ENCODE measurements at places on chromosomes 16 and 17. TPM values are rescaled to one million over a fixed set of nuclear protein-coding genes. Genes with fewer than 3 reads are reported as not detected.
A peak's percentile ranks its signal among the peaks of the same experiment; 100 is the strongest.

The SLX4 gene
- 15.9 TPM for total RNA-seq

The KRT9 gene
- total RNA-seq = not detected

The SCARF1 gene
- total RNA-seq = 1.1 TPM

The CACNG1 gene
- not detected for total RNA-seq

The NECAB2 gene
- 2.7 TPM for total RNA-seq

The CFAP97D1 gene
- 0.21 TPM for total RNA-seq

The NPIPB6 gene
- 4.5 TPM for total RNA-seq

The WDR81 gene
- total RNA-seq = 6.7 TPM

The KRT27 gene
- total RNA-seq = not detected

The ATP1B2 gene
- 16.6 TPM for total RNA-seq

The OTOA gene
- not detected for total RNA-seq

The SLC6A2 gene
- total RNA-seq = not detected

The SYCE1L gene
- total RNA-seq = 4.7 TPM

- peak; percentile 81 for DNase-seq
These were observed 15.4 kb downstream of the PLLP start for GRCh38 chr16:57268804-57269800.

DNA sequence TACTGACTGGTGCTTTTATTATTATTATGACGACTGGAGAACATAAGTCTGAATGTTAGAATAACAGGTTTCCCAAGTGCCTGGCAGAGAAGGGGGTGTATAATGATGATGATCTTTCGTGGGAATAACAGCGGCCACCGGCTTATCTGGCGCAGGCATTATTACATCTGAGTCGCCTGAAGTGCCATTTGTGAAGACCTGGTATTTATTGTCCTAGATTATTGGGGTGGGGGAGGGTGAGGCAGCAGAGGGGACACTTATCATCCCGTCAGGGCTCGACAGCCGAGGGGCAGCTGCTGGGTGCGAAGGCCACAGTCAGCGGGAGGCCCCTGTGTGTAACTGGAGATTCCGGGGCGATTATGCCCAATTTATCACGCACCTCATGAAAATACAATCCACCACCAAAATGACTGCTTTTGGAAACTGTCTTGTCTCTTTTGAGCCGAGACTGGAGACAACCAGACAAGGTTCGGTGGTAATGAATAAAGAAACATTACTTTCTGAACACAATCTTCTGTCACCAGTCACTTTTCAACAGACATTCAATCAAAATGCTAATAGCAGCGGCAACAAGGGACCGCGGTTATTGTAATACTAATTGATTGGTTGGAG is 199.3 kb downstream of the CCDC182 start:
- no peak for DNase-seq

- peak; percentile 98 for DNase-seq
These were observed 15.3 kb upstream of the MNT start for GRCh38 chr17:2416010-2416734.

DNA sequence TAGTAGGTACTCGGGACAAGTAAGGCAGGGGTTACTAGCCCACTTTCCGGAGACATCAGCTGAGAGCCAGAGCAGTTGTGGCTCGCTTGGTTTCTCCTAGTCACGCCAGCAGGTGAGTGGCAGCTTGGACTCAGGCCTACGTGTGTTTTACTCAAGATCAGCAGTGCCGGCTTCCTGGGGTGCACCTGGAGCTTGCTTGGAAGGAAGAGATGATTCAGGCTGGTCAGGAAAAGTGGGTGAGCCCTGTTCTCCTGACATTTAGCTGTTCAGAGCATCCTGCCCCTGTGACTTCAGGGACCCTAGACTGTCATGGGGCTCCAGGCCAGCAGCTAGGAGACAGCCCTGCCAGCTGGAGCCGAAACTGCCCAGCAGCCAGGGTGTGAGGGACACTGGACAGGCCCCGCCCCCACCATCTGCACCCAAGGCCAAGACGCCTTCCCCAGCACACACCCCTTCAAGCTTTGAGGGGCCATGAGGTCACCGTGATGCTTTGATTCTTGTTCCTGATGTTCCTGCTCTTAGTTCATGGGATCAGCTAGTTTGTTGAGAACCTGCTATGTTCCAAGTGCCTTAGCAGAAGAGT is 238.0 kb upstream of the CIBAR2 start:
- no peak for DNase-seq

GRCh38 chr17:50919321-50920040 is 53.3 kb upstream of the TOB1 start:
- peak; percentile 94 for DNase-seq

- DNase-seq = peak; percentile 41
These were observed 46.0 kb downstream of the NDEL1 start for GRCh38 chr17:8481703-8482102.

DNA sequence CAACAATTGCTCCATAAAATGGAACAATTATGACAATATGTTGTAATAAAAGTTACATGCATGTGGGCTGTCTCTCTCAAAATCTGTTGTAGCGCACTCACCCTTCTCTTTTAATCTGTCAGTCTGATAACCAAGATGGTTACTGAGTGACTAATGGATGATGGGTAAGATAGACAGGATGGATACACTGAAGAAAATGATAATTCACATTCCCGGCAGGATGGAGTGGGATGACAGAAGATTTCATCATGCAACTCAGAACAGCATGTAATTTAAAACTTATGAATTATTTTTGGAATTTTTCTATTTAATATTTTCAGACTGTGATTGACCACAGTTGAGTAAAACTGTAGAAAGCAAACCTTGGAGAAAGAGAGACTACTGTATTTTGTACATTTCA is 30.5 kb downstream of the CDH13 start:
- DNase-seq = no peak

- DNase-seq = peak; percentile 63
These were observed 31.4 kb downstream of the CACNA1H start for GRCh38 chr16:1184156-1184868.

GRCh38 chr16:28104404-28104803 is 40.9 kb upstream of the GSG1L start:
- DNase-seq = no peak

- DNase-seq = no peak
These were observed 31.0 kb downstream of the LDHD start for GRCh38 chr16:75085556-75085955.

- DNase-seq = no peak
These were observed 10.7 kb downstream of the CTF1 start for GRCh38 chr16:30907064-30907463.

GRCh38 chr17:79800325-79801155 is 3.7 kb upstream of the CBX8 start:
- peak; percentile 92 for DNase-seq

GRCh38 chr16:70659953-70660671 is 13.8 kb downstream of the IL34 start:
- DNase-seq = no peak

GRCh38 chr16:89958068-89958467 is 9.5 kb downstream of the DEF8 start:
- DNase-seq = peak; percentile 94

DNA sequence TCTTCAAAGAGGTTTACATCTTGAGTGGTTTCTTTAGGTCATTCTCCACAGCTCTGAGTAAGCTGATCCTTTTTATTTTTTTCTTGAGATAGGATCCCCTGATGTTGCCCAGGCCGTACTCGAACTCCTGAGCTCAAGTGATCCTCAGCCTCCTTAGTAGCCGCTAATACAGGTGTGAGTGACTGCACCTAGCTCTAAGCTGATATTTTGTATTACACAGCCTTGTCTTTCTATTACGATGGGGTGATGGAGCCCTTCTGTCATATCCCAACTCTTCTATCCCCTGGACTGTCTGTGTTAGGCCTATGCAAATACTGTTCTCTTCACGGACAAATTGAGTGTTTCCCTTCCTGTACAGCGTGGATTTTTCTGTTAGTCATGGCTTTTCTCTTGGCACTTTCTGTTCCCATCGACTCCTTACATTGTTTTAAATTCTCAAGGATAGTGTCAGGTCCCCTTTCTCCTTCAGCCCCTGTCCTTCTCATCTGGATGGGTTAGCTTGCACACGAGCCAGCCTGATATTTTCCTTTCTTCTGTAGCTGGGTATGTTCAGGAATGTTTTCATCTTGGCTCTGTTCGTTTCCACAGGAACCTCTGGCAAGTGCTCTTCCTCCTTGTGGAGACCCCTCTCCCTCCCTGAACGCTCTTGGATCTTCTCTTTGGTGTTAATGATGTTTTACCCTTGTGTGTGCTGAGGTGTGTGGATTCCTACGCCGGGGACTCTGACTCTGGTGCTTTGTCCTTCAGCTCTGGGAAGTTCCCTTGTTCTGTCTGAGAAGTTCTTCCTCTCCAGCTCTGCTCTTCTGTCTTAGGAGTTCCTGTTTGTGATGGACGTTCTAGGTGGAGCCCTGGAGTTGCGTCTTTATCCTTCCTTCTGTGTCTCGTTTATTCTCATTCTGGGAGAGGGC is 2.3 kb downstream of the BANP start:
- DNase-seq = peak; percentile 31

- DNase-seq = no peak
These were observed 126.3 kb downstream of the ZFHX3 start for GRCh38 chr16:72921620-72922019.

DNA sequence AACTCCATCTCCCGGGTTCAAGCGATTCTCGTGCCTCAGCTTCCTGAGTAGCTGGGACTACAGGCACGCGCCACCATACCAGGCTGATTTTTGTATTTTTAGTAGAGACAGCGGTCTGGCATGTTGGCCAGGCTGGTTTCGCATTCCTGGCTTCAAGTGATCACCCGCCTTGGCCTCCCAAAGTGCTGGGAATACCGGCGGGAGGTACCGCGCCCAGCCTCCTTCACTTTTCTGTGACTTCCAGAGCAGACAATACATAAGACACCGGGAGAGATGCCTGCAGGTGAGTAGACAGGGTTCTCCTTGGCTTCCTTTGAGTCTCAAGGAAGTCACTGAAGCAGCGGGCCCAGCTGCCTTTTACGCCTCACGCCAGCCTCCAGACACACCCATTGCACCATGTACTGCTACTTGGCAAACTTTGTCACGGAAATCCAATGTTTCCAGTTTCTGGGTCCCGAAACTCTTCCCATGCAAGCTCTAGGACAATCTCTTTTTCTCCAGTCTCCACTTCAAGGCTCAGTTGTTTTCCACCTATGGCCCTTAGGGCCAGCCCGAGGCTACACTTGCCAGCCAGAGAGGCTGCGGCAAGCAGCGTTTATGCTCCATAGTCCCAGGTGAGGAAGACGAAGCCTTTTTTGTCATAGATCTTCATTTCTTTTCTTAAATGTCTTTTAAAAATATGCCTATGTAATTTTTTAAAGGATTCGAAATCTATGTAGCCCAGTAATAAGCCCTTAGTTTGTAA is 886 bp upstream of the OR1F1 start:
- peak; percentile 53 for DNase-seq

DNA sequence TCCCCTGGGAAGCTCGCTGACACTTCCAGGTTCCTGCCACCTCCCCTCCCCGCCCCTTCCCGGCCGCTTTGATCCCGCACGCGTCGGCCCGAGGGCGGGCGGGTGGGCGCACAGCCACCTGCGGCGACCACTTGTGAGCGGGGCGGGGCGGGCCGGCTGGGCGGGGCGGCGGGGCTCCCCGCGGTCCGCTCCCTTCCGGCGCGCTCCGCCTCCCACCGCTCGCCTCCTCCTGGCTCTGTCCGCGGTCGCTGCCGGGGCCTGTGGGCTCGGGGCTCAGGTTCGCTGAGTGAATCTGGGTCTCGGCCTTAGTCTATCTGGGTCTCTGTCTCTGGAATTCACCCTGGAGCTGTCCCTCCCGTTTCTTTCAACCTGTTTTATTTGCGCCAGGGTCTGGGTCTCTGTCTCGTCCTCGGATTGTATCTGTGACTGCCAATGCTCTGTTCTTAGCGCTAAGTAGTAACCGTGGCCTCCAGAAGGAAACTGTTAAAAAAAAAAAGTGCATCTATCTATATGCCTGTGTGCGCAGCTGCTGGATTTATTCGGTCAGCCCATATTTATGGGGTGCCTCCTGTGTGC is 2.7 kb upstream of the HES7 start:
- DNase-seq = no peak

GRCh38 chr16:87200637-87201036 is 116.6 kb downstream of the C16orf95 start:
- DNase-seq = no peak

DNA sequence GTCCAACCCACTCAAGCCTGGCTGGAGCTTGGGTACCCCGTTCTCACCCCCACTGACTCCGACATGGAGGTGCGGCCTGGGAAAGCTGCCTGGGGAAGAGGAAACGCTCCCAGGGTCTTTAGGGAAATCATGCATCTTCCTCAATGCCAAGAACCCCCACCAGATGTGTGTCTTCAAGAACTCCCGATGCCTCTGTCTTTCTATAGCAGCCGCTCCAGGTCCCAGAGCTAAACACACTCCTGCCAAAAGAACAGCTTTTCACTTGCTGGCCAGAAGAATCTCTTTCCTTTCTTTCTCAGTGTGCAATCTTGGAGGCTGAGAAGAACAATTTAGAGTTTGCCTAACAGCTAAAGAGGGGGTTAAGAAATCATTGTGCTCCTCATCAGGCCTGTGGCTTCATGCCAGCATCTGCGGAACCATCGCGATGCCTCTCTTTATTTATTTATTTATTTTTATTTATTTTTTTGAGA is 41.1 kb upstream of the MTSS2 start:
- DNase-seq = no peak

- peak; percentile 94 for DNase-seq
These were observed 40.1 kb downstream of the MYO18A start for GRCh38 chr17:29140051-29140621.

DNA sequence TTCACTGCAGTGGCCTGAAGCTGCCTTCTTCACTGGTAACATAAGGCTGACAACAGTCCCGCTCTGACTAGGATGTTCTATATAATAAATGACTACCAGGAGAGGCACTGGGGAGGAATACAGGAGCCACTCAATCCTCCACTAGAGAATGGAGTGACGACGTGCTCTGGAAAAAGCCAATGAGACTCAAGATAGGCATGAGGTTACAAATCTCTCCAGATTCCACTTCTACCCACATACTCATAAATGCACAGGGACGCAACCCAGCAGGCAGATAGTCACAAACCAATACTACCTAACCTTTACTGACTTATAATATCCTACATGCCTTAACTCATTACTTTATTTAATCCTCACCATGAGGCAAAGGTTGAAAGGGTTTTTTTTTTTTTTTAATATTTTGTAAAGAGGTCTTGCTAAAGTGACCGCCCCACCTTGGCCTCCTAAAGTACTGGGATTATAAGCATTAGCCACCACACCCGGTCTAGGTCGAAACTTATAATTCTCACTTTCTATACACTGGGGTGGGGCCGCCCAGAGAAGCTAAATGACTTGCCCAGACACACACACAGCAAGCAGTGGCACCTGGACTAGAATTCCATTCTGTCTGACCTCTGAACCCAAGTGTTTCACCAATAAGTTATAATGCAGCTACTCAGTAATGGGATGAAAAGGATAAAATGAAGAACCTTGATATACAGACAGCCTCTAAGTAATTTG is 33.7 kb downstream of the TOM1L2 start:
- DNase-seq = no peak

DNA sequence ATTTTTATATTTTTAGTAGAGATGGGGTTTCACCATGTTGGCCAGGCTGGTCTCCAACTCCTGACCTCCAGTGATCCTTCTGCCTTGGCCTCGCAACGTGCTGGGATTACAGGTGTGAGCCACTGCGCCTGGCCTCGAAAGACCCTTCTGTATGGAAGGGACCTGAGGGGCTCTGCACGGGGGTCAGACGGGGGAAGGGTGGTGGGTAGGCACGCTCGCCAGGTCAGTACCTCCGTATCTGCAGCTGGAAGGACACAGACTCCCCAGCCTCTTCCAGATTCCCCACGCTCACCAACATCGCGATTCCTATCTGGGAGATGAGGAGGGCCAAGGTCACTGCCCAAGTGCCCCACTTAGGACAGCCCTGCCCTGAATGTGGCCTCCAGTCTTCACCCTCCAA is 12.7 kb downstream of the ITGA2B start:
- DNase-seq = no peak

All from endodermal cell (in vitro differentiated cells).